Bone marrow (tissue), 2 donors: ENCODE measurements at places on chromosomes 6 and 20.

GRCh38 chr6:23454080-23454976 lies 671.7 kb upstream of the NRSN1 start:
- DNase-seq = no peak

- no peak for DNase-seq
These were observed 66.1 kb downstream of the ADNP start for GRCh38 chr20:50865114-50865513.

DNA sequence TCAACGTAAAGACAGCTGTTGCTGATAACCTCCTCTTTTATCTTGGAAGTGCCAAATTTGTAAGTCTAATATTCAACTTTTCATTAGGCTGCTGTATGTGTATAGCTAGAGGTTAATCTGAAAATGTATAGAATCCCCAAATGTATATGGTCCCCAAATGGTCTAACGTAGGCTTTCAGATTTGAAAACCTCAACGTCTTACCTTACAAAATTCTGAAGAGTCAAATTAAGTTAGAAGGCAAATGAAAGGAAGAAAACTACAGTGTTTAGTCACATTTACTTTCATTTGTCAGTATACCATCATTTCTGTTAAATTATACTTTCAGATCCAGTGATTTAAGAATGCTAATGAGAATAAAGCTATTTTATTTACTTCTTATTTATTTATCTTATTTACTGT lies 256.9 kb downstream of the ARHGAP18 start:
- DNase-seq = no peak

- no peak for DNase-seq
These were observed 11.7 kb downstream of the PARD6B start for GRCh38 chr20:50743087-50743486.

DNA sequence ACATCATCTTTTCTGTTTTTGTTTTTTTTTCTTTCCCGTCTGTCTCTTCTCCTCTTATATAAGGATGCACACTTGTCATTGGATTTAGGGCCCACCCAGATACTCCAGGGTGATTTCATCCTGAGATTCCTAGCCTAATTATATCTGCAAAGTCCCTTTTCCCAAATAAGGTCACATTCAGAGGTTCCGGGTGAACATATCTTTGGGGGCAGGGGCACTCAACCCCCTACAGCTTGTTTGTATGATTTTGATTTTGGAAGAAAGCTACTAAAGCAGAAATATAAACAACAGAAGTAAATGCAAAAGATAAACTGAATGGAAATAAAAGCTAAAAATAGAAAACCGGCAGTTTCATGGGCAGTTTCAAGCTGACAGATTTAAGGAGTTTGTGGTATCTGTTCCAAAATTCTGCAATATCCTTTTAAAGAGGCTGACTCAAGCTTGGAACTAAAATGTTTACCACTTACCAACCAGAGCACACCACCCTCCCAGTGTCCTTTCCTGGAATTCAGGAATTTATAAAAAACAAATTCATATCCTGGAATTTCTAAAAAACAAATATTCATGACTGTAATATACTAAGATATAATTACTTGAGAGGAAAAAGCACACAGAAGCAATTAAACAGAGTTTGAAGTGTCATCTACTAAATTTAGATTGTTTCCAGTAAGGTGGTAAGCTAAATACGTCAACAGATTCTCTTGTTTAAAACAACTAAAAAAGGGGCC lies 100.0 kb upstream of the CARMIL1 start:
- DNase-seq = peak; percentile 29

GRCh38 chr6:36929607-36930006 lies 24.9 kb upstream of the PI16 start:
- no peak for DNase-seq

GRCh38 chr6:63941747-63942470 lies 306.3 kb downstream of the PHF3 start:
- DNase-seq = no peak

GRCh38 chr20:63106108-63106764 lies 99.5 kb upstream of the BHLHE23 start:
- DNase-seq = no peak

- no peak for DNase-seq
These were observed 206.6 kb upstream of the MARCKS start for GRCh38 chr6:113650610-113650979.

GRCh38 chr6:54624779-54625178 lies 221.8 kb upstream of the FAM83B start:
- DNase-seq = no peak

DNA sequence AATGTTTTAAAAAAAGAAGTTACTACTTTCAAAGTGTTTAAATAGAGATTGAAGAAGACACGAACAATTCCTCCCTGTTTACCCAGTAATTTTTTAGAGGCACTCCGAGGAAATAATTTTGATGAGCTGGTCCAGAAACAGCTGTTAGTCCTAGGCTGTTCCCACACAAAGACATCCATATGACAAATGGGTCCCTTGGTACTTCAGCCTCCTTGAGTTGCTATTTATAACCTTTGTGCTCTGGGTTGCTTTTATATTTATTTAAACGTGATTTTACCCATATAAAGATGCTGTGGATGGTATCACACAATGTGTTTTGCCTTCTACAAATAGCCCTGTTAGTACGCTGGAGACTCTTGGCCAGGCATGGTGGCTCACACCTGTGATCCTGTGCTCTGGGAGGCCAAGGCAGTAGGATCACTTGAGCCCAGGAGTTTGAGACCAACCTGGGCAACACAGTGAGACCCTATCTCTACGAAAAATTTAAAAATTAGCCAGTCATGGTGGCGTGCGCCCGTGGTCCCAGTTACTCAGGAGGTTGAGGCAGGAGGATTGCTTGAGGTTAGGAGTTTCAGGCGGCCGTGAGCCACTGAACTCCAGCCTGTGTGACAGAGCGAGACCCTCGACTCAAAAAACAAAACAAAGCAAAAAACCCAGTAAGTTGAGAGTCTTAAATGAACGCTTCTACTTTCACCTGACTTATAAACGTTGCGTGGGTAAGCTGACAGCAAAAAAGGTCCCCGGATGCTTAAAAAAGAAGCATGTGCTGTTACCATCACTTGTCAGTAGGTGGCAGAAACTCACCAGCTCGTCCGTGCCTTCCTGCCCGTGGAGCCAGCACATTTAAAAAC lies 56.9 kb upstream of the ARMH2 start:
- DNase-seq = no peak

DNA sequence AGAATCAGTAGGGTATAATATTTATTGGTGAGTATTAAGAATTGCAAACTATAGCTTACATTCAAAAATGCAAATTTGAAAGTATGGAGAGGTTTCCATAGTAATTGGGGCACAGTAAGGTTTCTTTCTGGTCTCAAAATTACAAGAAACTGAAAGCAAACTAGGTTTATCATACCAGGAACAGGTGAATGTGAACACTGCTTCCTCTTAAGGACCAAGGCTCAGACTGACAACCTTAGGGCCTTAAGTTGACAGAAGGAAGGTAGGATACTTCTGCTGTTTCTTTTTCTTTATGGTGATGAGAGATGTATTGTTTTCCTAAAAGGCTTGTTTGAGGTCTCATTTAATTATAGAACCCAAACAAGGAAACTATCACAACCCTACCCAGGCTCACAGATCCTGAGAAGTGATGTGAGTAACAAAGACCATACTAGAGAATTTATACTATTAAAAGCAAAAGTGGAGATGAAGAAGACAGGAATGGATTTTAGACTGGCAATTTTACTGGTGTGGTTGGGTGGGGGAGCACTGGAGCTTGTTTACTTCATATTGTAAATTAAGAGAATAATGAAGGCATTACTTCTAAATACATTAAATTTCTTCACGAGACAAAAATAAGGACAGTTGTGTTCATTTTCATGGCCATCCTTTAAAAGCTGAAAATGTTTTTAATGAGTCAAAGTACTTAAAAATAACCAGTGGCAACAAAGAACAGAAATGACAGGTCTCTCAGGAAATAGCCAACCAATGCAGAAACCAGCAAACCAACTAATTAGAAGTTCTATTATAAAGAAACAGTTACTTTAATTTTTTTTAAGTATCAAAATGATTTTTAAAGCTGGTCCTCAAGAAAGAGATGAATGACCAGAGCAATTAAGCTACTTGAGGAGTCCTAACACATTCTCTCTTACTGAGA lies 21.3 kb downstream of the STAU1 start:
- no peak for DNase-seq

- DNase-seq = no peak
These were observed 110.3 kb upstream of the GGTLC1 start for GRCh38 chr20:24098886-24099285.

DNA sequence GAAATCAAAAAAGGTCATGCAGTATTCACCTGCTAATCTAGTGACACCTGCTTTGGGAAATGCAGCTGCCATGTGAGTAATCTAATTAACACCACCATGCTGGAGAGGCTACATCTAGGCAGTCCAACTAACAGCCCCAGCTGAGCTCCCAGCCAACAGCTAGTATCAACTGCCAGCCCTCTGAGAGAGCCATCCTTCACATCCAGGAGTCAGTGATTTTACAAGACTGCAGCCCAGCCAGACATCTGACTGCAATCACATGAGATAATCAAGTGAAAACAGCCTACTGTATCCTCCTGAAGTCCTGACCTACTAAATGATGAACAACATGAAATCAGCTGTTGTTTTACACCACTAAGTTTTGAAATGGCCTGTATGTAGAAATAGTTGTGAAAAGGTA lies 298.4 kb downstream of the TRDN start:
- DNase-seq = no peak

DNA sequence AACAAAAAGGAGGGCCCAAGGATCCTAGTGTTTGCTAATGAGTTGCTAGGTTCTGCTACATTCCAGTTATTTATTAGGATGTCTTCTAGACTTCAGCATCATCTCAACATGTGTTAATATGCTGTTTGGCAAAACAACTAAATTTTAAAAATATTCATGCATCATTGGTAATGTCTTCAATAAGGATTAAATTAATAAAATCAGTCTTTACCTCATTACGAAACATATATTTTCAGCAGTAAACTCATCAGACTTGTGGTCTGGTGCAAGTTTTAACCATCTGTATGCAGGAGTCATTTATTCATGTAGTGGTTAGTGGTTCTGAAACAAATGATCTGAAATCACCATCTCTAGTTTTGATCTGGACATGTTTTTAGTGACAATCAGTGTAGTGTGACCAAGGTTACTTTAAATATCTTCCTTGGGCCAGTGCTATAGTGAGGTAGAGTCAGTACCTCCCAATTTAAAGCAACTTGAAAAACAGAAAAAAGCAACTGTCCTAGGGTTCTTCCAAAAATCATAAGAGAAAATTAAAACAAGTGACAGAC lies 85.0 kb upstream of the KCNK16 start:
- no peak for DNase-seq

GRCh38 chr6:26126394-26127235 lies 39.4 kb downstream of the HFE start:
- no peak for DNase-seq
